Psoas muscle (tissue), 8 donors: ENCODE measurements at places on chromosomes 2 and 18.

GRCh38 chr2:171139860-171140259 is 20.8 kb downstream of the TLK1 start:
- DNase-seq, result no peak
- H3K4me3 ChIP-seq, result no peak overlapping the region
- H3K27me3 ChIP-seq, result no peaks in the 10 kb centered on the region
- no peaks in the 10 kb centered on the region for H3K36me3 ChIP-seq
- H3K27ac ChIP-seq, result no peak overlapping the region
- peaks cover 28% of the 10 kb centered on the region for H3K4me1 ChIP-seq

DNA sequence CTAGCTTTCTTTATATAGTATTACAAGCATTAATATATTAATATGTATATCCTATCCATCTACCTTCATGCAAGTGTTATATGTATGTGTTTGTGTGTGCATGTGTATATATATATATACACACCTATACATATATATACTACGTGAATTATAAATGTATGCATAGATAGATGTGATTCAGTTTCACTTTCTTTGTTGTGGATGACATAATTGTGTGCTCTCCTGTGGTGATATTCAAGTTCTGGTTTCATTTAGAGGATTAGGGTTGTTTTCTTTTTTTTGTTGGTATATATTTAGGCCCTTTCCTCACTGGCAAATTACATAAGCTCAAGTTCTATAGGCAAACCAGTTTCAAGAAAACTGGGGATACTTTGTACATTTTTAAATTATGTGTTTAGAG is 225.7 kb upstream of the FANCL start:
- no peak overlapping the region for H3K4me3 ChIP-seq
- no peaks in the 10 kb centered on the region for H3K36me3 ChIP-seq
- DNase-seq, result no peak
- no peaks in the 10 kb centered on the region for H3K4me1 ChIP-seq

DNA sequence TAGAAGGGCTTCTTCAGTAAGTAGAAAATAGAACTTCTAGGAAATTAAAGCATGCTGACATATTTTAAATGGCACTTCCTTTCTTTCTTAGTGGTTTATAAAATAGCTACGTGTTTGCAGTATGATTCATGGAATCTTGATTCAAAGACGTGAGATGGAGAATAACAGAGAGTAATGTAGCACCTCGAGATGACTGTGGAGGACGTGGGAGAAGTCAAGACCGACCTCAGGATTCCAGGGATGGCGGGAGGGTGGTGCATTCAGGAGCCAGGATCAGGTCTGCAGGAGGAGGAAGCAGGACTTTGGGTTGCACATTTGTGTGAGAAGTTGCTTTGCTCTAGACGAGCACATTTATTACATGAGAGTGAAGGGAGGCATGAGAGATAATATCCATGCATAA is 56.0 kb downstream of the DCDC2C start:
- H3K27me3 ChIP-seq, result no peaks in the 10 kb centered on the region
- no peaks in the 10 kb centered on the region for H3K36me3 ChIP-seq
- H3K4me3 ChIP-seq, result no peak overlapping the region
- DNase-seq, result no peak

DNA sequence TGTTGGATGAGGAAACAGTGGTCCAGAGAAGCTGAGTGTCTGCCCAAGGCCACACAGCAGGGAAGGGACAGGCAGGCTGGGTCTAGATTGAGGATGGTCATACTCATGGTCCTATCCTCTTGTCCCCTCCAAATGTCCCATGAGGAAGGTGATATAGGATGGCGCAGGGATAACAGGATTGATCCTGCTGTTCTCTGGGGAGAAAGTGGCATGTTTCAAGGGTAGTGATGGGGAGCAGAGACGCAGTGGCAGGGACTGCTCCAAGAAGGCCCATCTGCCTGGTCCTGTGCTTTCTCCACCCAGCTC is 24.6 kb downstream of the HS1BP3 start:
- H3K27ac ChIP-seq, result peak overlapping the region; percentile 58
- no peak for DNase-seq
- no peak overlapping the region for H3K4me3 ChIP-seq
- H3K36me3 ChIP-seq, result peaks cover 24% of the 10 kb centered on the region
- no peaks in the 10 kb centered on the region for H3K27me3 ChIP-seq

DNA sequence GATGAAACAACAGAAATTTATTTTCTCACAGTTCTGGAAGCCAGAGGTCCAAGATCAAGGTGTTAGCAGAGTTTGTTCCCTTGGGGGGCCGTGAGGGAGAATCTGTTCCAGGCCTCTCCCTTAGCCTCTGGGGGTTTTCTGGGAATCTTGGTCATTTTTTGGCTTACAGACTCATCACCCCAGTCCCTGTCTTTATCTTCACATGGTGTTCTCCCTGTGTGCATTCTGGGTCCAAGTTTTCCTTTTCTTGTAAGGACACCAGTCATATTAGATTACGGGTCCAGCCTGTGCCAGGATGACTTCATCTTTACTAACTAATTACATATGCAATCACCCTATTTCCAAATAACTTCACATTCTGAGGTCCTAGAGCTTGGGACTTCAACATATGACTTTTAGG is 292.5 kb upstream of the TRIB2 start:
- no peak for DNase-seq
- H3K4me1 ChIP-seq, result no peaks in the 10 kb centered on the region
- no peak overlapping the region for H3K4me3 ChIP-seq
- H3K36me3 ChIP-seq, result no peaks in the 10 kb centered on the region
- H3K27ac ChIP-seq, result no peak overlapping the region

DNA sequence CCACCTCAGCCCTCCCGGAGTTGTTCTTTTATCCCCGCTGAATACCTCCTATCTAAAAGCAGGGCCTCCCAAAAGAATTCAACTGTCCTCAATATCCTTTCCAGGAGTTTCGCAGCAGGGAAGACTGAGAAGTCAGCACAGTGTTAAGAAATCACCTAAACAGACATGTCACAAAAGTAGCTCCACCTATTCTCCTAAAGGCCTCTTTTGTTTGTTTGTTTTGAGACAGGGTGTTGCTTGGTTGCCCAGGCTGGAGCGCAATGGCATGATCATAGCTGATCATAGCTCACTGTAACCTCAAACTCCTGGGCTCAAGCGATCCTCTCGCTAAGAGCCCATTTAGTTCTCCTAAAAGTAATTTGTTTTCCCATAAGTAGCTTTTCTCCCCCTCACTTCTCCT is 53.8 kb downstream of the TEX44 start:
- H3K4me1 ChIP-seq, result peaks cover 31% of the 10 kb centered on the region
- H3K36me3 ChIP-seq, result no peaks in the 10 kb centered on the region
- H3K4me3 ChIP-seq, result no peak overlapping the region
- peak overlapping the region; percentile 2 for H3K27ac ChIP-seq
- H3K27me3 ChIP-seq, result no peaks in the 10 kb centered on the region

GRCh38 chr2:241858206-241859016 is at the start of gene PDCD1:
Gene PDCD1, minus strand, starts transcription at chr2:241858894. Its CDS starts 56 bp downstream, at chr2:241858838.
- peak within 1 kb of the TSS; percentile 70 for H3K27ac ChIP-seq
- H3K36me3 ChIP-seq, result no peaks in the 10 kb centered on the region
- H3K4me1 ChIP-seq, result peaks cover 14% of the 10 kb centered on the region
- peaks cover 1% of the 10 kb centered on the region for H3K27me3 ChIP-seq
- H3K4me3 ChIP-seq, result peak within 1 kb of the TSS; percentile 52

DNA sequence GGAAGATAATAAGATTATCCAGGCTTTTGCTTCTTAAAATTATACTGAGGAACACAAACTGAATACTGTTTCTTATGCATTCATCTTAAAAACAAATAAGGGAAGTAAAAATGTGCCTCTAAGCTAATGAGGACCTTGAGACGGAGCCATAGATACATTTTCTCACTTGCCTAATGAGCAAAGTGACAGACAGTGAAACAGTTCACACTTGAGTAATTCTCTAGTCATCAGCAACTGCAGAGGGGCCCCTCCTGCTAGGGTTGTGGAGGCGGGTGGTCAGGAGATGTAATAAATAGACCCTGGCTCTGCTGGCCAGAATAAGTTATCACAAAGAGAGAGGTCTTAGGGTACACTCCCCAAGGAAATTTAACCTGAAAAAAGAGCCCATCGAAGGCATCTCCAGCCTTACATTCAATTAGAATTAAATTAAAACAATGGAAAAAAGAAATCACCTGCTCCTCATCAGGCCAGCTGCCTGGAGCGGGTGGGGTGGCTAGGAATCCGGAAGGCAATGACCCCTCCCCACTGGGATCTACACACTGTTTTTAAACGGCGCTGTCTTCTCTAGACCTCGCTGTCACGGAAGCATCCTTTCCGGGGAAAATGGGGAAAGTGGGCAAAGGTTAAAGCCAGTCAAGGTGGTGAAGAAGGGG is 32.6 kb upstream of the INSIG2 start:
- H3K4me3 ChIP-seq, result no peak overlapping the region
- no peaks in the 10 kb centered on the region for H3K36me3 ChIP-seq
- H3K27me3 ChIP-seq, result no peaks in the 10 kb centered on the region
- H3K4me1 ChIP-seq, result no peaks in the 10 kb centered on the region
- DNase-seq, result no peak

- no peaks in the 10 kb centered on the region for H3K36me3 ChIP-seq
- H3K27me3 ChIP-seq, result no peaks in the 10 kb centered on the region
- no peaks in the 10 kb centered on the region for H3K4me1 ChIP-seq
- no peak for DNase-seq
Measured at GRCh38 chr2:29106980-29107388, 8.2 kb upstream of the CLIP4 start.

DNA sequence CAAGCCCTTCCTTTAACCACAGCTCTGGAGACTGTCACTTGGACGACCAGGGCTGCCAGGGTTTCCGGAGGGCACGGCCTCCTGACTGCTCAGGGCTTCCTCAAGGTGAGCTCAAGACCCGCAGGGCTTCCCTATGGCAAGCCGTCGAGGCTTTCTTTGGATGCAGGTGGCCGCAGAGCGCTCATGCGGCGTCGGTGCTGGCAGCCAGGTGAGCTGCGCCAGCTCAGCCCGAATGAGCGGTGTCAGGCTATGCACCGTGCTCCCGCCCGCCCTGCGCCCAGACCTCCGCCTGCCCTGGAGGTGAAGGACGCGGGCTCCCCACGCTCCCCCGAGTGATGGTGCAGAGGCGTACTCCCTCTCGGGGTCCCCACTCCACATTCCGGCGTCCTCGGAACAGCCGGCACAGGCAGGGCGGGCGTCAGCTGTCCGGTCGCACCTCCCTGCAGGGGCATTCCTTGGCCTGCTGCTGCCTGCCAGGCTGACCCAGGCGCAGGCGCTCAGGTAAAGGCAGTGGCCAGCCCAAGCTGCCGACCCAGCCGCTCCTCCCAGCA is 20.8 kb upstream of the TUBB6 start:
- H3K27me3 ChIP-seq, result peaks cover 5% of the 10 kb centered on the region
- H3K4me1 ChIP-seq, result peaks cover 15% of the 10 kb centered on the region
- peak overlapping the region; percentile 58 for H3K4me3 ChIP-seq
- no peak for DNase-seq

GRCh38 chr2:169895294-169895985 is 68.2 kb downstream of the UBR3 start:
- peaks cover 9% of the 10 kb centered on the region for H3K36me3 ChIP-seq
- no peak for DNase-seq
- H3K4me3 ChIP-seq, result peak overlapping the region; percentile 9
- H3K27me3 ChIP-seq, result no peaks in the 10 kb centered on the region

DNA sequence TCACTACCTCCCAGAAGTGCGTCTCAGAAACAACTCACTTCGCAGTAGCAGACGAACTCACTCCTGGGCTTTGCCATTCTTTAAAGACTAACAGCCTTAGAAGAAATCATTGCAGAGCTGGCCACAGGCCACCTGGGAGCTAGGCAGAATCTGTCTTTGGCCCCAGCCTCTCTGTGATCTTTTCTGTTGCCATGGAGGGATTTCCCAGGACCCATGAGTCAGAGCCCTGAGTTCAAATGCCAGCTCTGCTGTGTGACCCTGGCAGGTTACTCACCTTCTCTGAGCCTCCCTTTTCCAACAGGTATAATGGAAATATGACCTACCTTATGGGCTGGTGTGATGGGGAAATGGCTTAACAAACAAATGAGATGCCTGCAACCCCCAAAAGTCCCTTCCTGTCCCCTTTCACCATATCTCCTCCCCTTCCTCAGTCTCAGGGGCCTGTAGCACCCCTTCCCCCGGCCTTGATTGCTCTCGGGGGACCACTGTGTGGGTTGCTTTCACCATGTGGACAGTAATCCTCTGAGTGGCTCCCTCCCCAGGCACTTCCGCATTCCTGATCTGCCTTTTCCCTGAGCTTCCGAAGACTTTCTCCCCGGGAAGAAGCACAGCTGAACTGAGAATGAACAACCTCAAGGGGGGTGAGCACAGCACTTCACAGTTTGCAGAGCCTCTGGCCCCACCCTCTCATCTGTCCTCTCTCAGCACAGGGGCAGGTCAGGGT is 34.0 kb upstream of the SLC66A3 start:
- no peaks in the 10 kb centered on the region for H3K4me1 ChIP-seq
- DNase-seq, result no peak
- H3K27ac ChIP-seq, result no peak overlapping the region
- H3K27me3 ChIP-seq, result no peaks in the 10 kb centered on the region

DNA sequence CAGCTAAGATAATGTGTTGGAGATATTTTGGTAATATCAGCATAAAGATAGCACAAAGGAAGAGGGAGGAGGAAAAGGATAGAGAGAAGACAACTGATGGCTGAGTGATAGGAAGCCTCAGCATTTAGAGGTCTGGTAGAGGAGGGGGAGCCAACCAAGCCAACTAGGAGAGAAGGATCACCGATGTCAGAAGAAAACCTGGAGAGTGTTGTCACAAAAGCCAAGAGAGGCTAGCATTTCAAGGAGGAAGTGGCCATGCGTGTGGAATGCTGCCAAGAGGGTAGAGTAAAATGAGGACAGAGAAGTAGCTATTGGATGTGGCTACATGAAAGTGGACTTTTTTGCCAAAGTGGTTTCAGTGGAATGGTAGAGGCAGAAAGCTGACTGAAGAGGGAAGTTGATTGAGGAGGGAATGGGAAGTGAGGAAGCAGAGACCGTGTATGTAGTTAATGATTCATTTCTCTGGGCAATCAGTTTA is 34.3 kb downstream of the LCLAT1 start:
- no peak overlapping the region for H3K4me3 ChIP-seq
- no peaks in the 10 kb centered on the region for H3K27me3 ChIP-seq
- peak; percentile 54 for DNase-seq
- no peaks in the 10 kb centered on the region for H3K36me3 ChIP-seq
- no peak overlapping the region for H3K27ac ChIP-seq

GRCh38 chr2:237566401-237567235 is at the start of gene PRLH:
Gene PRLH, plus strand, starts transcription at chr2:237566574. Its CDS starts 0 bp downstream, at chr2:237566574.
- no peak for DNase-seq
- H3K4me3 ChIP-seq, result no peak within 1 kb of the TSS
- H3K27ac ChIP-seq, result no peak within 1 kb of the TSS
- no peaks in the 10 kb centered on the region for H3K27me3 ChIP-seq
- no peaks in the 10 kb centered on the region for H3K36me3 ChIP-seq
